ENCODE measurements at places on chromosomes 5 and 9.

DNA sequence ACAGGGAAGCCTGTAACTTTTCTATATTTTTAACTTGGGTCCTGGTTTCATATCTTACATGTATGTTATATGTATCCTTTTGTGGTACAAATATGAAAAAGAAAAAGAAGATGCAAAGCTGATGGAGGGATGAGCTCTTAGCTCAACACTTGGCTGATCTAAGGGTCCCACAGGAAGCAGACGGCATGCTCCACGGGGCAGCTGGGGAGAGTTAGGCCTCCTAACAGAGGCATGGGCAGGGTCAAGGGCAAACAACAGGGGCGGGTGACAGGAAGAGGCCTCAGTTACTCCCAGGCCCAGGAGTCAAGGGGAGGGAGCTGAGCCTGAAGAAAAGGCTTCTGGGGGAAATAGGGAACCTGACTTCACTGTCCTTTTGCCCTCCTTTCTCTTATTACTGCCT is 287.2 kb downstream of the ZSWIM6 start:
- no peak for DNase-seq

GRCh38 chr5:16883806-16884205 is 52.3 kb downstream of the MYO10 start:
- no peak for DNase-seq

DNA sequence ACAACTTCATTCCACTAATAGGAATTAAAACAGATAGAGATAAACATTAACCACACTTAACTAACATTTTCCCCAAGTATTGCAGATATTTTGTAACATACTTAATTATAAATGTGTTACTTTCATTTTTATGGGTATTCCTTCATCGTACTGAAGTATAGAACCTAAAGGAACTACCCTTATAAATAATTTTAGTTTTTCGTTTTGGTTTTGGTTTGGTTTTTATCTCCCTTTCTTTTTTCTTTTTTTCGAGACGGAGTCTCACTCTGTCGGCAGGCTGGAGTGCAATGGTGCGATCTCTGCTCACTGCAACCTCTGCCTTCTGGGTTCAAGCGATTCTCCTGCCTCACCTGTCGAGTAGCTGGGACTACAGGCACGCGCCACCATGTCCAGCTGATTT is 60.1 kb upstream of the LMNB1 start:
- DNase-seq = no peak

DNA sequence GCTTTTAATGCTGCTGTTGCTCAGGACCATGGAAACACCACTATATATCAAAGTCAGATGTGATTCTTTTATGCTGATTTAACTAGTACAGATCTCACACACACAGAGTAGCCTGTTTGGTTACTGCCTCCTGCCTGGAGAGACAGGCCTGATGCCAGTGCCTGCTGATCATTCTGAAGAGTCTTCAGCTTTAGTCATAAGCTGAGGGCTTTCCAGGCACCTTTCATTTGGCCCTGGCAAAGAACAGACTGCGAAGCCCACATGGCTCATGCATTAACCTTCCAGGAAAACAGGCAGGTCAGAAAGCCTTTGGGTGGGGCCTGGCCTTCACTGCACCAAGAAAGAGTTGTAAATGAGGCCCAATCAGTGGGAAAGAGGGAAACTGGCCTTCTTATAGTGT is 144.7 kb downstream of the SAXO1 start:
- no peak for DNase-seq

GRCh38 chr9:116204252-116204882 is 50.8 kb downstream of the PAPPA start:
- no peak for DNase-seq

- peak; percentile 27 for DNase-seq
Measured at GRCh38 chr5:66757219-66757833, 161.1 kb downstream of the MAST4 start.

DNA sequence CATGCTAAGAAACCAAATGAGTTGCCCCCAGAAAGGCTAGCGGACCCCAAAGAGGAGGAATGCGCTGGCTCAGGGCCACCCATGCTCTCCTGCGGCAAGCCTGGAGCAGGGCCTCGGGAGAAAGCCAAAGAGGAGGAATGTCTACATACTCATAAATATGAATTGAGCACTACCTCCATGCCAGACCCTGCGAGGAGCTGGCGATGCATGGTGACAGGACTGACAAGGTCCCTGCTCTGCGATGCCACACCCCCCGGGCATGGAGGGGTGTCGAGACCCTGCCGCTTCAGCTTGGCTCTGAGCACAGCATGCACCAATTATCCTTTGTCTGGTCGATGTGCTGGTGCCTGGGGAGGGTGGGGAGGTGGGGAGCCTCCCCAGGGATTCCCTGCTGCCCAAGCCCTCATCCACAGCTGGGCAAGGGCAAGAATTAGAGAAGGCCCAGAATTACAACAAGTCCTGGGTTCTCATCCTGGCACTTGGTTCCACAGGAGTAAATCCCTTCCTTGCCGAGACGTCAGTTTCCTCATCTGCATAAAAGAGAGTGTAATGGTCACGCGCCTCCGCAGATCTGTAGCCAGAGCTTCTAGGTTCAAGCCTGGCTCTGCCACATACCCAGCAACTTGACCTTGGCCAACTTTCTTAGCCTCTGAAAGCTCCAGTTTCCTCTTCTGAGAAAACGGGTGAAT is 74.4 kb downstream of the FAM114A2 start:
- no peak for DNase-seq

Measured in right hindlimb (tissue), 1 donor.